ENCODE measurements at places on chromosomes 2 and 18.

GRCh38 chr2:208099682-208100470, 24.4 kb downstream of the CRYGD start:
- no peak for DNase-seq

DNA sequence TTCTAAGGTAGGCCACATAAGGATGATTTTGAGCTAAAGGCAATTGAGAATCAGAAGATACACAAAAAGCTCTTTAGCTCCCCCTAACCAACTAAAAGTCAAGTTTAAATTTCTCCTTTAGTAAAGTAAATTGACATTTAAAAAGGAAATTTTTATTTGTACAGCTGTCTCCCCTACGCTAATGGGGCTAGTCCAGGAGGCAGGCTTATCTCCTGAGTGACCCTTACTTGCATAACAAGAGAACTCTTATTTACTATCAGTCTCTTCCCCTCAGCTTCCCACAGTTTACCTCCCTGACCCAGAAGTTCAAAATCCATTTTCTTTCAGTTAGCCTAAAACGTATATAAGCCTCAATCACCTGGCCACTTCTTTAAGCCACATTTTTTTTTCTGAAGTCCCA, 1002.8 kb upstream of the NRXN1 start:
- no peak for DNase-seq

GRCh38 chr2:7394195-7394594, 477.0 kb downstream of the RNF144A start:
- no peak for DNase-seq

DNA sequence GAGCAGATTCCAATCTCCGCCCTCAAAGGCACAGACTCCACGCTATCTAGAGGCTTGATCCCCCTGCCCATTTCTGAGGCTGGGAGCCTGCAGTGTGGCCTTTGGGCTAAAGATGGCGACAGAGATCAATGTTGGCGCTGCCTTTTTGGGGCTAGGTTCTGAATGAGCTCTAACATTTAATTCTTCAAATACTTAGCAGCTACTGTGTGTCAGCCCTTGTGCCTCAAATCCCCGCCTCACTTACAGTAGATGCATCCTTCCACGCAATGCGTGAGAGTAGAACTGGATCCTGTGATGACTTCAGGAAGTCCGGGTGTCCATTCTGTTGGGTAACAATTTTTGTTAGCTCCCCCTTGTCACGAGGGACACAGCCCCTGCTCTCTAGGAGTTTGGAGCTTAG, 12.4 kb downstream of the IL1F10 start:
- DNase-seq: peak; percentile 81

DNA sequence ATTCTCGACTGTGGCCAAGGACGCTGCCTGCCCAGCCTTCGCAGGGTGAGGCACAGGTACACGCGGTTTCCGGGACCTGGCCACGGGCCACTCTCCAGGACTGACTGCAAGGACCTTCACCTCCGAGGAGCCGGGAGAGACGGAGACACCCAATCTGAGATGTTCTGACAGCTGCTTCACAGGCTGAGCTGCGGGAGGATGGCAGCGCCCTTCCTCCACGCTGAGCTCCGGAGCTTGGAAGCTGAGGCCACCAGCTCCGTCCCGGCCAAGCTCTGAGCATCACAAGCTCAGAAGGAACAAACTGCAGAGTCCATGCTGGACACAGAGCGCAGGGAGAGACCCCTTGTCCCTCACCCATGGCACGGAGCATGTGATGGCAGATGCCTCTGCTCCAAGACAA, 71.1 kb upstream of the CTDP1 start:
- DNase-seq: no peak

GRCh38 chr2:100764430-100764829, 55.5 kb upstream of the NPAS2 start:
- DNase-seq: no peak

DNA sequence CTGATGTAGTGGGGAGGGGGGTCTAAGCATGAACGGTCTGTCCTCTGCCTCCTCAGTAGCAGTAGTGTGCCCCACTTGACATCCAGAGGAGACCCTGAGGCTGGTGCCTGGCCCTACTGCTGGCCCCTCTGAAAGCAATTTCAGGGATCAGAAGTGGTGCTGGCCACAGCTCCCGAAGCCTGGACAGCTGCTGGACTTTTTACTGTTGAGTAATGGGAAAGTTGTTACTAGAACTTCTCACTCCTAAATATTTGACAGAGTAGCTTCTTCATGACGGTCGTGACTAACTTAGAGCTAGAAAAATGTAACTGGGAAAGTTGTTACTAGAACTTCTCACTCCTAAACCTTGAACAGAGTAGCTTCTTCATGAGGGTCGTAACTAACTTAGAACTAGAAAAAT, 23.3 kb downstream of the CTDP1 start:
- no peak for DNase-seq

- DNase-seq: no peak
Observed at GRCh38 chr2:109409321-109410038, 204.3 kb downstream of the SEPTIN10 start.

DNA sequence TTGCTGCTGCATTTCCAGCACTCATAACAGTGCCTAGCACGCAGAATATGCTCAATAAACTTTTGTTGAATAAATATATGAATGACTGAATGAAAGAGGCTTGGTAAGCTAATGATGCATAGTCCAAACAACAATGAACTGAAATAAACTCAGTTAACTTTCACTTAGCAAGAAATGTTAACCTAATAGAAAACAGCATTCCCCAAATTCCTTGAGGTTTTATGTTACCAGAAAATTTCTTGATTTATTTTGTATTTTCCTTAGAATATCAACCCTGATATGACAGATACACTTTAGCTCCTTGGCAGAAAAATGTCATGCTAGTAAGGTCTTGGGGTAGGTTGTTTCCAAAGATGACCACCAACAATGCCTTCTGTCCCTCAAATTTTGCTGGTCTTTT, 217.4 kb downstream of the KCNE4 start:
- no peak for DNase-seq
